Activated CD8-positive, alpha-beta T cell treated with anti-CD3 and anti-CD28 coated beads for 36 hours (primary cell): ENCODE measurements at places on chromosomes 5 and 9. TPM values are rescaled to one million over a fixed set of nuclear protein-coding genes. Genes with fewer than 3 reads are reported as not detected.

GRCh38 chr9:98902516-98902915 lies 41.2 kb upstream of the COL15A1 start:
- DNase-seq: no peak

DNA sequence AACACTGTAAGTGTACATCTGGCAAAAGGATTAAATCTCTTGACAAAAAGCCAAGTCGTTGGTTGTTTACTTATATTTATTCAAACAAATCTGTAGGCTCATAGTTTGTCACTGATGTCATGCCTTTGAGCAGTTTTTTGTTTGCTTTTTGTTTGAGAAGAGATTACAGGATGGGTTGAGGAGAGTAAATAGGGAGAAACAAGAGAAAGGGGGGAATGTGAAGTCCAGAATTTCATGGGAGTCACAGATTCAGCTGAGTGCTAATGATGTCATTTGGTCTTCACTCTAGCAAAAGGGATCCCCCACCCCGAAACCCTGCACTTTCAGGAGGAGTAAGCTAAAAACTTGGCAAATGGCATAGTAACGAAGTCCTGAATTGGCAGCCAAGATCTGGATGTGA lies 337.4 kb downstream of the GLIS3 start:
- no peak for DNase-seq

ANKRD20A1 gene
- total RNA-seq: 1.5 TPM

GRCh38 chr5:144191998-144192397 lies 21.3 kb downstream of the KCTD16 start:
- peak; percentile 47 for DNase-seq

DNA sequence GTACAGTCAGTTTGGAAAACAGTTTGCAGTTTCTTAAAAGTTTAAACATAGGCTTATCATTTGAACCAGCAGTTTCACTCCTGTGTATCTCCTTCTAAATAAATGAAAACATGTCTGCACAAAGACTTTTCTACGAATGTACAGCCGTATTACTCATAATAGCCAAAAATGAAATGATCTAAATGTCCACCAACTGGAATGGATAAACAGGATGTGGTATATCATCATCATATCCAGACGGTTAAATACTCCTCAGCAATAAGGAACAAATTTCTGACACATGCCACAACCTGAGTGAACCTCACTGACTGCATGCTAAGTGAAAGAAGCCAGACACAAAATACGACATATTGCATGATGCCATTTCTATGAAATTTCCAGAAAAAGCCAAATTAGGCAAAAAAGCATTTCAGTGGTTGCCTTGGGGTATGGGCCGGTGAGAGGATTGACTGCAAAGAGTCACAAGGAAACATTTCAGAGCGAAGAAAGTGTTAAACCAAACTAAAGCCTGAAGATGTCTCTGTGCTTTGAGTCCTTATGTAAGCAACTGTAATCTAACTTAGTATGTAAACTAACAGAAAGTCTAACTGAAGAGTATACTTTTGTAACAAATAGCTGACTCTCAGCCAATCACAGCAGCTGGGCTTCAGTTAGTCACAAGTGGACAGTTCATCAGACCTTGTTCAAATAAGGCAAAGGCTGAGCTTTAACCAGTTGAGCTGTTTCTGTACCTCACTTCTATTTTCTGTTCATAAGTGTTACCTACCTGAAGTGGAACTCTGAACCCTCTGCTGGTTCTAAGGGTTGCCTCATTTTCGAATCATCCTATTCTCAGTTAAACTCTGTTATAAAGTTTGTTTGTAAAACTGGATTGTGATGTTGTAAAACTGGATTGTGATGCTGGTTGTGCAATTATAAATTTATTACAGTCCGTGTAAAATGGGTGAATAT lies 65.2 kb downstream of the TRIO start:
- no peak for DNase-seq

IFNA7 gene
- total RNA-seq: not detected

- no peak for DNase-seq
Measured at GRCh38 chr5:142311725-142312124, 13.1 kb downstream of the SPRY4 start.

- DNase-seq: no peak
Measured at GRCh38 chr9:112719241-112719691, 1.3 kb upstream of the INIP start.

GRCh38 chr9:133957328-133957727 lies 34.8 kb downstream of the VAV2 start:
- no peak for DNase-seq

DNA sequence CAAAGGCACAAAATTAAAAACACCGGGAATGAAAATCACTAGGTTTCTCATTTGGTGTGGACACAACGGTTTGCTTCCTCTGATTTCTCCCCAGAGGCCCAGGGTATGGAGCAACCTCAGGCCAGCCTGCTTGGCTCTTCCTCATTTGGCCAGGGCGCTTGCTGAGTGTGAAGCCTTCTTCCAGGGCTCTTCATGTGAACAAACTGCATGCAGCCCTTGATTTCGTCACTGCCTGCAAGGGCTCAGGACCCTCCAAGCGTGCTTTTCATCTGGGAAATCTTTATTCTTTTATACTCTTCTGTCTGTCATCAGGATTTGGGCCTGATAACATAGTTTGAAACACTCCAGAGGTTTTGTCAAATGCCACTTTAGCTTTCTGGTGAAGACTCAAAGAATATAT lies 122.6 kb upstream of the KLF4 start:
- DNase-seq: no peak

ALDOB gene
- total RNA-seq: not detected

DNA sequence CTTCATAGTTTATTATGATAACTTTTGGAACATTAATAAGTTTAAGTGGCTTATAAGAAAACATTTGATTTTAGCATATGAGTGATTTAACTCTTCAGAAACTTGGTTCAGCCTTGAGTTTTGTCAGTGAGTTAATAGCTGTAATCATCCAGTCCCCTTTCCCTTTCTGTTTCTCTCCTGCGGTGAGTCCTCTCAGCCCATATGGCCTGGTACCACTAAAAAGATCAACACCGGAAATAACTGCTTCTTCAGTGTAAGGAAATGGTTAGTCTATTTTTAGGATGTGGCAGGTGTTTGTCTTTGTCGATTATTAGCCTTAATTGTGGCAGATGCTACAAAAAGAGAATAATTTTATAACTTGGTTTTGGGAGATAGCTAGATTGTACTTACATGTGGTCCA lies 120.2 kb upstream of the GRHPR start:
- DNase-seq: peak; percentile 72

GRCh38 chr5:157233515-157233914 lies 32.4 kb upstream of the CYFIP2 start:
- DNase-seq: no peak

DNA sequence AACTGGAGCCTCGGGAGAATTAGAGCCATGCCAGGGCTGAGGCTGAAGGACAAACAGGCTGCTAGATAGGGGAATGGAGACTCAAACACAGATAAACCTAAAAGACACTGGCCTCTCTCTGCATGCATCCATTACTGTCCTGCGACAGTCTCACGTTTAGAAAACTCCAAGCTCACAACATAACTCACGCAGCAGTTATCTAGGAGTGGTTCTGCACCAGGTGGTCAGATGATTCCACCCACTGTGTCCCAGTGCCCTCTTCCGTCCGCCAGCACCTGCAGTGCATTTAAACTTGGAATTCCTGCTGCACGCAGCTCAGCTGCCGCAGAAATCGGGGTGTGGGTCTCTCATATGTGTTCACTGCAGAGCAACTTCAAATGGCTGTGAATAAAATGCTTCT lies 272.6 kb upstream of the IRX2 start:
- DNase-seq: no peak

- no peak for DNase-seq
Measured at GRCh38 chr5:34412736-34413135, 243.4 kb upstream of the RAI14 start.
